ENCODE measurements at places on chromosomes 12 and 14.

DNA sequence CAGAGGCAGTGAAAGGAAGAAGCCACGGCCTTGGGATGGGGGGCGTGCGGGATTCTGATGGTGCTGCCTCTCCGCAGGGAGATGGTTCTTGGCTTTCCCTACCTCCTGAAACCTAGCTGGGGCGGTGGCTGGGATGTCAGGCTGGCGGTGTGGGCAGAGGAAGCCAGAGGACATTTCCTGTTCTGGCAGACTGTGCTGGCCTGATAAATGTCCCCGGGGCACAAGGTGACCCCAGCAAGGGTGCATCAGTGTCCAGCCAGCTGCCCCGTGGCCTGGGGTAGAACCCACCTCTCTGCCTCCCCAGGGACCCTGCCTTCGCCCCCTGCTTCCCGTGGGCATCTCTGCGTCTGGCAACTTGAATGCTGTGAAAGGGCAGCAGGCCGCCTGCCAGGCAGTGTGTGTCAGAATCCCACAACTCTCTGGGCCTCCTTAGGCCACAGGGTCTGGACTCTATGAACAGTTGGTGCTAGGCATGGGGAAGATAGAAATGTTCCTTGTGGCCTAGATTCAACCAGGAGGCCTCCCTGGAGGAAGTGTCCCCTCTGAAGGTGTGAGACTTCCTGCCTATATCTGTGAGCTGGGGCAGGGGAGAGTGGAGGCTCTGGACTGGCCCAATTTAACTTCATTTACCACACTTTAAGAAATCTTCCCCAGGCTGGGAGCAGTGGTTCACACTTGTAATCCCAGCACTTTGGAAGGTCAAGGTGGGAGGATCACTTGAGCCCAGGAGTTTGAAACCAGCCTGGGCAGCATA lies 4.9 kb downstream of the SH2B3 start:
- no peak for DNase-seq

GRCh38 chr14:55706893-55707292 lies 126.9 kb downstream of the KTN1 start:
- no peak for DNase-seq

- no peak for DNase-seq
These were observed 11.3 kb upstream of the DACT1 start for GRCh38 chr14:58626431-58626831.

- DNase-seq = no peak
These were observed 15.5 kb downstream of the BAZ2A start for GRCh38 chr12:56614627-56615026.

- DNase-seq = peak; percentile 91
These were observed 516 bp downstream of the PCBP2 start for GRCh38 chr12:53452159-53453077.

GRCh38 chr12:75953312-75953906 lies 78.2 kb downstream of the PHLDA1 start:
- DNase-seq = peak; percentile 40

GRCh38 chr12:67873355-67873754 lies 115.9 kb upstream of the IFNG-AS1 start:
- DNase-seq = no peak

- DNase-seq = no peak
These were observed 15.8 kb downstream of the FAM222A start for GRCh38 chr12:109729371-109729781.

GRCh38 chr14:57380935-57381334 lies 9.5 kb upstream of the NAA30 start:
- no peak for DNase-seq

DNA sequence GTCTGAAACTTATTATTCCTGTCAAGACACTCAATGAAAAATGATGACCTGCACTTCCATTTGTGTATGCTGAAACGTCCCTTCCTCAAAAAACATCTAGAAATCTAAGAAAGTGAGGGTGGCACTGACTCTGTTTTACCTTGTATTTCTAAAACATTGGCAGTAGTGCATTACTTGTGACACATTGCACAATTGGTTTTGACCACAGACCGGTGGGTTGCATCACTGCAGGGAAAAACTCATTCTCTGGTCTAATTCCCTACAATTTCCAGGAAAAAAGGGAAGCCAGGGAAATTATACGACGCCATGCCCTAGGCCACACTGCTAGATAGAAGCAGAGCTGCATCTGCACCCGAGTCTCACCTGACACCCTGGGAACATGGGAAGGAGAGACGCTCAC lies 156.7 kb downstream of the NTF3 start:
- DNase-seq = no peak

GRCh38 chr12:8948701-8949341 lies 624 bp downstream of the M6PR start:
- DNase-seq = peak; percentile 19

- DNase-seq = no peak
These were observed 43.1 kb upstream of the DICER1 start for GRCh38 chr14:95200404-95200803.

DNA sequence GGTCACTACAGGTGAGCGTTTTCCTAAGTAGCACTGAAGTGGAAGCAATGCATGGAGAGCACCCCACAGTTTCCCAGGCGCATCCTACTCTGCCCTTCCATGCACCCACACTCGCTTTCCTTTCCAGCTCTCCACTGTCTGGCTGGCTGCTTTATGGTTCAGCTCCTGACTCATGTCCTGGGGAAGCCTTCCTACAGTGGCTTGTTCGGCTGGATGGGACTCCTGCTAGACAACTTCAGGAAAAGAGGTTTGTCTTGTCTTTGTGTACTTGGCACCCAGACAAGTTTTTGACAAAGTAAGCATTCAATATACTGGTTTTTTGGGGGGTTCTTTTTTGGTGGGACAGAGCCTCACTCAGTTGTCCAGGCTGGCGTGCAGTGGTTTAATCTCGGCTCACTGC lies 21.6 kb downstream of the PPM1H start:
- no peak for DNase-seq

DNA sequence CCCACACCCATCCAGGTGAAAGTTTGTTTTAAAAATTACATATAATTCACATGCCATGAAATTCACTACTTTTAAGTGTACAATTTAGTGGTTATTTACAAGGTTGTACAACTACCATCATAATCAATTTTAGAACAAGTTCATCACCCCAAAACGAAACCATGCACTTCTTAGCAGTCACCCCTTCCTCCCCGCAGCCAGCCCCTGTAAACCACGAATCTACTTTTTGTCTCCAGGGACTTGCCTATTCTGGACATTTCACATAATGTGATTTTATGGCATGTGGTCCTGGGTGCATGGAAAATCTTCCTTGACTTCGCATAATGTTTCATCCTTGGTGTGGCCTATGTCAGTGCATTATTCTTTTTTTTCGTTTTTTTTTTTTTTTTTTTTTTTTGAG lies 19.2 kb upstream of the TRAF3 start:
- DNase-seq = no peak

GRCh38 chr12:65175385-65175784 lies 6.0 kb downstream of the LEMD3 start:
- DNase-seq = no peak

DNA sequence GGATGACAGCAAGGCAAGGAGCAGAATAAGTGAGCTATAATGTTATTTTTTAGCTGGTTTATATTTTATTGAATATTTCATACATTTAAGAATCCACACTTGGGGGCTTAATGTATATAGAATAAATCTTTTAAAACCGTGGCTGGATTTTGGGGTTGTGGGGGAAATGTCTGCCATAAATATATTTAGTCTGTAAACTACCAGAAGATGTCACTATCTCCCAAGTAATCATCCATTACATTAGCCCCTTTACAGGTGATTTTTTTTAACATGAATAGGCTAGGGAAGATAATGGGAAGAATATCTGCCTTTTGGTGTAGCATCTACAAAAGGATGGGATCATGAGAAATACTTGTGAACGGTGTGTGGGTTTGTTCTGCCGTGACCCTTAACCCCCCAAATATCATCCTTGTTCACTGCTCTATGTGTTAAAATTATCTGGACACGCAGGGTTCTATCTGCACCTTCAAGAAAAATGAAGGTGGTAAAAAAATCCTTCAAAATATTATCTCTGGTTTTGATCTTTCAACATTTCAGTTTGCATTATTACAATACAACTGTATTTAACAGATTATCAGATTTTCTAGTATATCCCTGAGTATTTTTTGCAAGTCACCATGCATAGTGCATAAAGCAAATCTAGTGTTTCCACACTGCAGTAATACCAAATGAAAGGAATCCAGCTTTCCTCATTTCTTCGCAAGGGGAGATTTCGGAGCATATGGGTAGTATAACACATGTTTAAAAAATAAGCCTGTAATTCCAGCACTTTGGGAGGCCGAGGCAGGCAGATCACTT lies 8.0 kb upstream of the SLC17A8 start:
- DNase-seq = no peak

GRCh38 chr14:101854366-101854765 lies 92.9 kb downstream of the PPP2R5C start:
- DNase-seq = no peak

GRCh38 chr14:24710403-24711112 lies 76.6 kb upstream of the GZMB start:
- peak; percentile 78 for DNase-seq

- no peak for DNase-seq
These were observed 1.8 kb downstream of the DCN start for GRCh38 chr12:91180582-91181395.

DNA sequence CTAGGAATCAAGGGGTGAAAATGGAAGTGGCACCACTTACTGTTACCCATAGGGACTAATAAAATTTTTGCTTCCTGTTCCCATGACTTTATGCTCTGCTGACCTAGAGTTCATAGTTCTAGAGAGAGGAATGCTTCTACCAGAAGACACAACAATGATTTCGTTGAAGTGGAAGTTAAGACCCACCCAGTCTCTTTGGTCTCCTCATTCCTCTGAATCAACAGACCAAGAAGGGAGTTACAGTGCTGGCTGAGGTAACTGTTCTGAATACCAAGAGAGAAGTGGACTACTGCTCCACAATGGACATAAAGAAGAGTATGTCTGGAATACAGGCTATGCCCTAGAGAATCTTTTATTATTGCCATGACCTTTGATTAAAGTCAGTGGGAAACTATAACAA lies 23.5 kb upstream of the DYRK2 start:
- DNase-seq = no peak

GRCh38 chr14:30251557-30252100 lies 307.3 kb upstream of the G2E3 start:
- DNase-seq = no peak

GRCh38 chr12:111823891-111824290 lies 18.1 kb upstream of the MAPKAPK5 start:
- no peak for DNase-seq

GRCh38 chr12:55930771-55931316 lies at the start of gene DGKA:
TSS of gene DGKA (plus strand) at chr12:55931162. CDS start at chr12:55936504, 5,342 bp downstream.
- DNase-seq = no peak

DNA sequence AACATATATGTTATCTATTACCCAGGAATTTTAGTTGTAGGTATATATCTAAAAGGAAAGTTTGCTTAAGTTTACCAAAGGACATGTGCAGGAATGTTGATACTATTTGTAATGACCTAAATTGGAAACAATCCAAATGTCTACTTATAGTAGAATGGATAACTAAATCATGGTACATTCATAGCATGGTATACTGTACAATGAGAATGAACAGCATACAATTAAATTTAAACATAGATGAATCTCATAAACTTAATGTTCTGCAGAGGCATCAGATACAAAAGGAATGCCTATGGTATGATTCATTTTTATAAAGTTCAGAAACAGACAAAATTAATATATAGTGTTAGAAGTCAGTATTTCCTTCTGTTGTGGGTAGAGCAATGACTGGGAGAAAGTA lies 135.4 kb downstream of the GPHN start:
- DNase-seq = no peak

- DNase-seq = no peak
These were observed 14.9 kb downstream of the CKB start for GRCh38 chr14:103507751-103508150.

- no peak for DNase-seq
These were observed 43.8 kb upstream of the ZDHHC17 start for GRCh38 chr12:76720068-76720467.

- DNase-seq = no peak
These were observed 72.6 kb downstream of the BBS10 start for GRCh38 chr12:76275511-76276093.

- peak; percentile 49 for DNase-seq
These were observed 8.5 kb downstream of the ZFYVE21 start for GRCh38 chr14:103724116-103724515.

DNA sequence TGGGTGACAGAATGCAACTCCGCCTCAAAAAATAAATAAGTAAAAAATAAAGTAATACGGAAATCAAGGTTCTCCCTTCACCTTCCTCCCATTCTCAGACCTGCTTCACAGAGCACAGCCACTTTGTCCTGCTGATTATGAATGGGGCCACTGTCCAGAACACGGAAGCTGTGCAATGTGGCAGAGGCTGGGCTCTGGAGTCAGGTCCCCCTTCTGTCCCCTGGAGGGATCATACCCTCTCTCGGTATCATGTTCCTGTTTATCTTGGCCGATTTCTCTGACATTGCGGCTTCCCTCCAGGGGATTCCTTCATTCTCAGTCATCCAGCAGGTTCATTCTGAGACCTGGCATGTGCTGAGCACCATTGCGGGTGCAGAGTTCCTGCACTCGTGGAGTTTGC lies 11.3 kb downstream of the PPP2R5C start:
- no peak for DNase-seq

DNA sequence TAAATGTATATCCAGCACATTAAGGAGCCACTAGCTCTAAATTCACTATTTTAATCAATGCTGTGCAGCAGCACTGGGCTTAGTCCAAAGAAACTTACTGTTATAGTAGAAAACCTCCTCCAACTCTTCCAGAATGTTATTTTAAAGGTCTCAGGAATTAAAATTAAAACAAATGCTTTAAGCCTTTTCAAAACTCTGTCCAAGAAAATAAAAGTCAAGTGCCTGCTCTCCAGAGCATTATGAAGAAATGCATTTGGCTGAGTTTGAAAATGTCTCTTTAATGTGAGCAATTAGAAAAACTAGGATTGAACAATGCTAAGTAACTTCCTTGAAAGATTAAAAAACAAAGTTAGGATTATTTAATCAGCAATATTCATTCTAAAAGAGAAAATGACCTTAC lies 322.4 kb upstream of the DCN start:
- no peak for DNase-seq

- DNase-seq = no peak
These were observed 197.3 kb upstream of the PPFIA2 start for GRCh38 chr12:81956468-81956860.

GRCh38 chr12:19191089-19191488 lies 61.6 kb downstream of the PLEKHA5 start:
- no peak for DNase-seq

DNA sequence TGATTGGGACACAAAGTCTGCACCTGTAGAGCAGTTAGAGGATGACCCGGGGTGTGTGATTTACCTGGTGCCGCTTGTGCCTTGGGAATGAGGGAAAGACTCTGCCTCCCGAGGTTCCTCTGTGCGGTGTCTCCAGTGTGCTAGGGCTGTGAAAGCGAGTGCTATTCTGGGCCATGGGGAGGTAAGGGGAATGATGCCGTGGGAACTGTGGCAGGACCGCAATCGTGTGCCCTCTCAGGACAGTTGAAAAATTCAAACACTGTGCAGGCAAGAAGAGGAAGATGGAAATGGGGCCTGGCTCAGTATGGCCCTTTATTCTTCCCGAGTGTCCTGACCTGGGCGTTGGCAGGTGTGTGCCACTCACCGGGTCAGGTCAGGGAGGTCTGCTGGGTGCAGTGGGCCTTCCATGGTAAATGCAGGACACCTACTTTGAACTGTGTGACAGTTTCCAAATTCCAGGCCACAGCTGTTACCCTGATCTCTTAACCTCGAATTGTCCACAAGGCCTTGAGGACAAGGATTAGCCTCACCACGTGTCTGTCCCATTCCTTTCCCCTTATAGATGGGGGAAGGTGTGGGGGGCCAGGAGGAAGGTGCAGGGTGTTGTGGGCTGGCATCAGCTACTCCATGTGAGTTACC lies 1.4 kb downstream of the SIVA1 start:
- no peak for DNase-seq

Measured in head of caudate nucleus (tissue), 42 donors.